ENCODE measurements at places on chromosomes 6 and 20.
A peak's percentile ranks its signal among the peaks of the same experiment; 100 is the strongest.

DNA sequence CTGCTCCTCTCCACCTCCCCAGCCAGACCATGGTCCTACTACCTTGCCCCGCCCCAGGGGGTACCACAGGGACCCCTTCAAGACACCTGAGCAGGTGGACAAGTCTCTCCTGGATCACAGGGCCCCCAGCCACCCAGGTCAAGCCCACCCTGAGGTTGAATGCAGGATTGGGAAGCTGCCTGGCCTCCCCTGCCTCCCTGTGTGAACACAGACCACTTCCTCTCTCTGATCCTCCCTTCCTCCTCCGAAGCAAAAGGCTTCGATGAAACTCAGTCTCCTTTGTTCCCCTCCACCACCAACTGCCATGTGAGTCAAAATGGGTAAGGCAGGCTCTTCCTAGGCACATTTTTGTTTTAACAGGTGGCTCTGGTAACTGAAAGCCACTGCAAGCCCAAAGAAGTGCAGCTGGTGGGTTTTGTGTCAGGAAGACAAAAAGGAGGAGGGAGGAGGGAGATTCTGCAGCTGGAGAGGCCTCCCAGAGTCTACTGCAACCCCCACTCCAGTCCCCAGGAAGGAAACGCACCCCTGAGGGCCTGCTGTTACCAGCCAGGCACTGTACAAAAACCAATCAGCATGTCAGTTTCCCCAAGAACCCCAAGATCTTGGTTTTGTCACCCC, 5.4 kb downstream of the ADA start:
- no peak for DNase-seq

- DNase-seq, result peak; percentile 35
These were observed 119.4 kb downstream of the JARID2 start for GRCh38 chr6:15365273-15365687.

- no peak for DNase-seq
These were observed 11.9 kb upstream of the MYCT1 start for GRCh38 chr6:152685819-152686218.

- no peak for DNase-seq
These were observed 10.1 kb upstream of the HDAC2 start for GRCh38 chr6:113980937-113981554.

DNA sequence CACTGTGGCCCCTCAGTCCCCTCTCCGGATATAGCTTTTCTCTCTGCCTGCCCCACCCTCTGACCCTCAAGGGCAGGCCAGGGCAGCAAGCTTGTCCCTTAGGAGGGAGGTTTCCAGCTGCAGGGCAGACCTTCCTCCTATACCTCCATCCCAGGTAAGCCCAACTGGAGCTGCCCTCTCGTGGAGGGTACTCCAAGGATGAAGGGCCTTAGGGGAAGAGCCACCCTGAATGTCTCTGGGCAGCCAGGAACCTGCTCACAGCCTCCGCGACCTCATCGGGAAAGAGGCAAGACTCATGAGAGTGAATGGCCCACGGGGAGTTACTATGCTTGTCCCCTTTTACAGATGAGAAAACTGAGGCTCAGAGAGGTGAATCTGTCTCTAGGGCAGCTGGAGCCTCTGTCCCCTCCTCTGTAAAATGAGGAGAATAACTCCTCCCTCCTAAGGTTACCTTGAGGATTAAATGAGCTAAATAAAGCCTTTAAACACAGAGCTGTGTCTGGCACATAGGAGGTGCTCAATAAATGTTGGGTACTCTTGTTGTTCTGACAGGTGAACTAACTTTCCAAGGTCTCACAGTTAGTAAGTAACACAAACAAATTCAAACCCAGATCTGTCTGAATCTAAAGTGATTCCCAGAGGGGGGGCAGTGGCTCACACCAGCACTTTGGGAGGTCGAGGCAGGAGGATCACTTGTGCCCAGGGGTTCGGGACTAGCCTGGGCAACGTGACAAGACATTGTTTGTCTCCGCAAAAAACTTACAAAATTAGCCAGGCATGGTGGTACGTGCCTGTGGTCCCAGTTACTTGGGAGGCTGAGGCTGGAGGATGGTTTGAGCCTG, 12.1 kb downstream of the SRXN1 start:
- no peak for DNase-seq

GRCh38 chr6:144413418-144413817, 128.3 kb downstream of the UTRN start:
- peak; percentile 8 for DNase-seq

GRCh38 chr20:49657118-49657901, 56.4 kb downstream of the B4GALT5 start:
- DNase-seq, result no peak

DNA sequence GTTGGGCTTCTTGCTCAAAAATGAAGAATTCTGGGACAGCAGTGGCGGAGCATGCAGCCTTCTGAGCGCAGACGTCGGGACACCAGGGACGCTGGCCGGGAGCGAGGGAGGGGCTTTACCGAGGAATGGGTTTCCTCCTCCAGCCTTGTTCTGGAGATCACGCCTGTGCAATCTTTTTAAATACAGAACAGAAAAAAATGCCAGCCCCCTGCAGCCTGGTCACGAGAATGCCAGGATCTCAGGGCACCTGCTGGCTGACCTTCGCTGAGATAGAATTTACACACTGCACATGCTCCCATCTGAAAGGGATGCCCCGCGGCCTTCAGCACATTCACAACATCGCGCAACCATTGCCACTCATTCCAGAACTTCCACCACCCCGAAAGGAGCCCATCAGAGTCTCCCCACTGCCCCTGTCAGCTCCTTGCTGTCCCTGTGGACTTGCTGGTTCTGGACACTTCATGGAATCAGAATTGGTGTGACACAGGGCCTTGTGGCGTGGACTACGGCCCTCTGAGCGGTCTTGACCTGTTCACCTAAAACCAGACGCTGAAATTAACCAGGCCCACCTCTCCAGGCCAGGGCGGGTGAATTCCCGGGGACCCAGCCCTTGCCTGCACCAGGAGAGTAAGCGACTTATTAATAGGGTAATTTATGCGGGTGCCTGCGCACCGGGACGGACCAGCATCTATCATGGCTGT, 20.6 kb upstream of the BHLHE23 start:
- DNase-seq, result no peak

DNA sequence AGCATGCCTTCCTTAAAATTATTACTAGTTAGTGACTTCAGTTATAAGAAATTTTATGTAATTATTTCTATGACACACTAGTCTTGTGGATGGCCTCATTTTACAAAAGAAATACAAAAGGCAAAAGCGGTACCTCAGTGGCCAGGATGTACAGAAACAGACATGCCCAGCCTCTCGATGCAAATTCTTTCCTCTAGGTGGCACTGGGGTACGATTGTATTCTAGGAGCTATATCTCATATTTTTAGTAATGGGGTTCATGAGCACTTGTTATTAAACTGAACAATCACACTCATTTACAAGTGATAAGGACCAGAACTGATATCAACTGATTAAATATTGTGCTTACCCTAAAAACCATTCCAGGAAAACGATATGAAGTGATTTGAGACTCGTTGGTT, 59.8 kb downstream of the SOD2 start:
- DNase-seq, result no peak

DNA sequence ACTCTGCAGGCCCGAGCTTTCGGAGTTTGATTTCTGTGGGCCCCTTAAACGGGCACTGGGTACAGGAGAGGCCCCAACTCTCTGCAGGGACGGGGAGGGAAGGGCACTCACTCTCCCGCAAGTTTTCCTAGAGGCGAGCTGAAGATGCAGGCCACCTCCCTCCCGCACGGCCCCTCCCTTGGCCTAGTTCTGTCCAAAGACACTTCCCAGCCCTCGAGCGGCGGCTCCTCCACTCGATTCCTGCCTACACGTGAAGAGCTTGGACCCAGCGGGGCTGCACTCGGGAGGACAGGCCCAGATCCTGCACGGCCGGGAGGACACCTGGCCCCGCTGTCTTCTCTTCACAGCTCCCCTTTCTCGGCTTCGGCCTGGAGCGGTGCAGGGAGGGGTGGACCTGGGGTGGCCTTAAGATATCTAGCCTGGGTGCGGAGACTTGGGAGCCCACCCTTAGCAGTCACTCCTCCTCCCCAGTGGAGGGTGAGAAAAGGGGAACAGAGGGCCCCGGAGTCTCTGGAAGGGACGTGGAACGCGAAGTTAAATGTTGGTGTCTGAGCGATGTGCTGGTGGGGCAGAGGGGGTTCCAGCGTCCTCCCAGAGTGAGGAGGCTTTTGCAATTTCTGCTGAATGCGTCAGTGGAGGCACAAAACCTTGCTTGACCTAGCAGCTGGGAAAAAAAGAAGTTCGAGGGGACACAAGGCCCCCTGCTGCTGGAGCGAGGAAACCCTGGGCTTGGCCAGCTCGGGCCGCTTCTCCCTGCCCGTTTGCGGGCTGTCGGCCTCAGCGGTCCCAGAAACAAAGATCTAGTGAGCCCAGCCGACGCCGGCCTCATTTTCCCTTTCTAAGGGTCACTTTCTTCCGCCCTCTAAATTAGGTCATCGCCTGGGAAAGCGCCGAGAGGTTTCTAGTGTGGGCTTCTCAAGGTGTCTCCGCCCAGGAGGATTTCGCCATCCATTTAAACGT, 4.9 kb downstream of the OLIG3 start:
- DNase-seq, result no peak
